ENCODE measurements at places on chromosomes 2 and 18.

GRCh38 chr2:101440127-101440738, 34.7 kb downstream of the RFX8 start:
- no peak for DNase-seq

DNA sequence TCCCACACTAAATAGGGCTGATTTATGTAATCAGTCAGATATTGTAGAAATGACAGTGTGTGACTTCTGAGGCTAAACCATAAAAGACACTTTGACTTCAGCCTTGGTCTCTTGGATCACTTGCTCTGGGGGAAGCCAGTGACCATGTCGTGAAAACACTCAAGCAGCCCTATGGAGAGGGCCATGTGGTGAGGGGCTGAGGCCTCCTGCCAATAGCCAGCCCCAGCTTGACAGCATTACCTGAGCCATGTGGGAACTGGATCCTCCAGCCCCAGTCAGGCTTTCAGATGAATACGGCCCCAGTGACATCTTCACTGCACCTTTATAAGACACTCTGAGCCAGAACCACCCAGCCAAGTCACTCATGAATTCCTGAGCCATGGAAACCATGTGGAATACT, 20.8 kb downstream of the TNS1 start:
- no peak for DNase-seq

DNA sequence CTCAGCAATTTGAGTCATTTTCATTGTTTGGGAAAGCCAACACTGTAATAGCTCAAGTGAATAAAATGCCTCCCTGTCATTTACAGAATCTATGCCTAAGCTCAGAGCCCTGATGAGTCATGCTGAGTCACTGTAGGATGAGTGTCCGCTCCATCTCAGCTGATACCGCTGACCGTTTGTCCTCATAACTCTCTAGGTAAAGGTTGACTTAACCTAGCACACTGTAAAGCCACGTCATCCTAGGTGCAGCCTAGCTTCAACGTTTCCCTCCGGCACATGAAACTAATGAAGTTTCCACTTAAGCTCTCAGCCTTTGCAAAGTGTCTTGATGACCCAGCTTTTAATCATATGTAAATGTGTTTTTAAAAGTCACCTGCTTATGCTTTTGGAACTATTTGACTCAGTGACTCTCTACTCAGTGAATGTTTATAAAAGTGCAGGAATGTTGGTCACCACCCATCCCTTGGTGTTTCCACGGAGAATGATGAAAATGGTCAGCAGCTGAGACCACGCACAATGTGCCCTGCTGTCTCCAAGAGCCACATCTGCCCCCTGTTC, 154.0 kb downstream of the PMAIP1 start:
- DNase-seq: peak; percentile 96

DNA sequence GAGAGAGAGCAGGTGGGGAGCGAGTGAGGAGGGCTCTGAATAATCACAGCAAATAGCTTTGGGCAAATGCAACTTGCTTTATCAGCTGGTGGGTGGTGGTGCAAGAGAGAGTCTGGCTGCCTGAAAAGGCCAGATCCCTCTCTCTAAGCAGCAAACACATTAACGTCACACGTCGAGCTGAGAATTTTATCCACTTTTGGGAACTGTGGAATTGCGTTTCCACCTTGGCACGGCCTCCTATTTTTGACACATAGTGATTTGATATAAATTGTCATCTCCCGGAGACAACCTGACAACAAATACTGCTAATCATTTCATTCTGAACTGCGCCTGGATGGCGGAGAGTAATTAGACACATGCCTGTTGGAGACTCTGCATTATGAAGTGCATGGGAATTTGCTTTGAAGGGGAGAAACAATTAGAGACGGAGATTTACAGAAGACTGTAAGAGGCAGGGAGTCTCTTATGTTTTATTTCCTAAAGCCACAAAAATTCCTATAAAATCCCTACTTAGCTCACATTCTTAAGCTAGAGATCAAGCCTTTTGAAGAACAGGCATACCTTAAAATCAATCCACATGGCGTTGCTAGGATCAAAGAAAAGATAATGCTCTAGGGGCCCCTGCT, 634.1 kb downstream of the TDRD15 start:
- no peak for DNase-seq

DNA sequence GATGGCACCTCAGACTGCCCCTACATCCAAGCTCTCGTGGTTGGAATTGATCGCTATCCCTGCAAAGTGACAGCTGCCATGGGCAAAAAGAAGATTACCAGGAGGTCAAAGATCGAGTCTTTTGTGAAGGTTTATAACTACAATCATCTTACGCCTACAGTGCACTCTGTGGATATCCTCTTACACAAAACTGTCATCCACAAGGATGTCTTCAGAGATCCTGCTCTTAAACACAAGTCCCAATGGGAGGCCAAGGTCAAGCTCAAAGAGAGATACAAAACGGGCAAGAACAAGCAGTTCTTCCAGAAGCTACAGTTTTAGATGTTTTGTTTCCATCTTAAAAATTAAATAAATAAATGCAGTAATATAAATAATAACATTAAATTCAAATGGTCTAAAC, 45.4 kb downstream of the INO80D start:
- no peak for DNase-seq

DNA sequence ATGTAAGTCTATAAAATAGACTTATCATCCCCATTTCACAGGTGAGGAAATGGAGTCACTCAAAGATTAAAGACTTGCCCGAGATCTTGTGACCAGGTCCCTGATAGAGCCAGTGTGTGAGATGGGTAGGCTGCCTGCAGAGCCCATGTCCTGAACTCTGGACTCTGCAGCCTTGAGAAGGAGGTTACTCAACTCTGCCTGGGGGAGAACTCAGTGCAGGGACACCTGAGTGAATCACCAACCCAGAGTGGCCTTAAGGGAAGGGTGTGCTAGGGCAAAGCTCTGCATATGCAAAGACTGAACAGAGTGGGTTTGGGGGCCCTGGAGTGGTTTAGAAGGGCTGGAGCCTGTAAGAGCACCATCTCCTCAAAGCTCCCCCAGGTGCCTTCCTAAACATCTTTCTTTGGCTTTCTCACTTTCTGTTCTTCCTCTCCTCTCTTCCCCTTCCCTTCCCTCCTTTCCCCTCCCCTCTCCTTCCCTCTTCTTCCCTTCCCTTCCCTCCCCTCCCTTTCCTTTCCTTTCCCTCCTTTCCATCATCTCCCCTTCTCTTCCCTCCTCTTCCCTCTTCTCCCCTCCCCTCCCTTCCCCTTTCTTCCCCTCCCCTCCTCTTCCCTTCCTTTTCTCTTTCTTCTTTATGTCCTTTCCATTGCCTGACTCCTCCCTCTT, 67.6 kb downstream of the CELF4 start:
- DNase-seq: no peak

- DNase-seq: no peak
Observed at GRCh38 chr2:173164396-173164795, 88.8 kb downstream of the MAP3K20 start.

GRCh38 chr2:56217106-56217505, 33.3 kb downstream of the CCDC85A start:
- DNase-seq: no peak

GRCh38 chr18:9469685-9470084, 5.6 kb upstream of the RALBP1 start:
- DNase-seq: no peak

GRCh38 chr2:179898873-179899272, 37.5 kb upstream of the ZNF385B start:
- peak; percentile 59 for DNase-seq

DNA sequence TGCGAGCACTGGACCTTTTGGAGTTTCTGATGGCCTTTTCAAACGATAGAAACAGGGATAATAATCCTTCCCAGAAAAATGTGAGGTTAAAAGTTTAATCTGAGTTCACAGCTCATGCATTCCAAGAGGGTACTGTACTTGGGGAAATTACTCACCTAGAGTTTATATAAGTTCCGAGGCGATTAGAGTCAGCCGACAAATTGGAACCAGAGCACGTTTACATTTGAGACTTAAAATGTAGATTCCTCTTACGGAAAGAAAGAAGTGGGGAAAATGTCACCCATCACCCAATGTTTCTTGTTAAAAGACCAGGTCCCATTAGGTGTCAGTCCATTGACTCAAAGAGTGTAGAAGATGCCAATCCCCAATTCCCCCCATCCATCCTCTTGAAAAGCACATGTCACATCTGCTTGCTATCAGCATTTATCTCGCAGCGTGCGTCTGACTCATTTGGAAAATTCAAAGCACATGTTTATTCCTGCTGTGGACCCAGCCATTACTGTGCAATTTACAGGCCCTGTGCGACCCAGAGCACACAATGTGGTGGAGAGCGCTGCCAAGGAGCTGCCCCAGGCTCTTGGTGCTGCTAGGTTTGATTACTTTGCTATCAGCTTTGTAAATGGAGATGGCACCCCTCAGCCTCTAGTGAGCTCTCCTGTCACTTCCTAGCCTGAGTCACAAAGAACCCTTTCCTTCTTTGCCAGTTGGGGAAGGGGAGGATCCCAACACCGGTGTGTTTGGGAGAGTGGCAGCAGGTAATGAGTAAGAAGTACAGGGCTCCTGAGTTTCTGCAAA, 104.8 kb downstream of the COLEC12 start:
- DNase-seq: peak; percentile 87

- no peak for DNase-seq
Observed at GRCh38 chr18:8766559-8767293, 61.4 kb downstream of the MTCL1 start.

DNA sequence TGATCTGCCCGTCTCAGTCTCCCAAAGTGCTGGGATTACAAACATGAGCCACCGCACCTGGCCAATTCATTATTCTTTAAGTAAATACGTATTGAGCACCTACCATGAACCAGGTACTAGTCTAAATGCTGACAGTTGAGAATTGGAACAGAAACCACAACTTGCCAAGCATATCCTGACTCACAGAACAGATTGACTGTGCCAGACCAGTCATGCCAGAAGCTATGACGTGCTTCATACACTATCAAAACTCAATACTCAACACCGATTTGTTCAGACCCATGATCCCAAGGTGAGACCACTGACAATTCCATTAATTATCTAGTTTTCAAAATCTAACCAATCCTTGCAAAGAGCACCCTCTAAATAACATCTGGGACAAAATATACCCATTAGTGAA, 148.6 kb downstream of the B3GNT2 start:
- DNase-seq: no peak

DNA sequence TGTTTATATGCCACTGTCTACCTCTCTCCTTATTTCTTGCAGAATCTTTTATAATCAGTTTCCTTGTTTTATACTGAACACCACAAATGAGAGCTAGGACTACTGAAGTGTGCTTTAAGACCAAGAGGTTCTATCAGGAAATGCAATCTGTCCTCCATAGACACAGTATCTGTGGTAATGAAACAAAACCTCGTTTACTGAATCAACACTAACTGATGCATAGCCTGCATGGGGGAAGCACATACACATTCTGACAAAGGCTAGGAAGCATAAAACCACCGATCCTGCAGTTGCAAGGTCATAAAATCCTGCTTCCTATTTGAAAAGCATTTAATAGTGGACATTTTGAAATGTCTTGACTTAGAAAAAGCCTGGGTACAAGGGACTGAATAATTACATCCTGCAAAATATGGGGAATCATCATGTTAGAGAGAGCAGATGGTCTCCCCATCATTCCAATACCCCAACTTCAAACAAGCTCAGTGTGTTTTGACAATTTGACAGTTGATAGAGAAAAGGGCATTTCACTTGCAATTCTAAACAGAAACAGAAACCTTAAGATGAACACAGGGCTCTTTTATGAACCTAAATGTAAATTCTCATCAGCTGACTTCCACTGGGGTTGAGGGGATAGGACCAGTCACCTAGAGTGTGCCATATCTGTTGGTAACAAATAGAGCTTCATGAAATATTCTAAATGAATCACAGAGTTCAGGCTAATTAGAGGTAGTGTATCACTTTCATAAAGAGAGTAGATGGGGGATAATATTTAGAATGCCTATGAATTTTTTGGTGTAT, 1845.6 kb upstream of the PIK3C3 start:
- DNase-seq: no peak

DNA sequence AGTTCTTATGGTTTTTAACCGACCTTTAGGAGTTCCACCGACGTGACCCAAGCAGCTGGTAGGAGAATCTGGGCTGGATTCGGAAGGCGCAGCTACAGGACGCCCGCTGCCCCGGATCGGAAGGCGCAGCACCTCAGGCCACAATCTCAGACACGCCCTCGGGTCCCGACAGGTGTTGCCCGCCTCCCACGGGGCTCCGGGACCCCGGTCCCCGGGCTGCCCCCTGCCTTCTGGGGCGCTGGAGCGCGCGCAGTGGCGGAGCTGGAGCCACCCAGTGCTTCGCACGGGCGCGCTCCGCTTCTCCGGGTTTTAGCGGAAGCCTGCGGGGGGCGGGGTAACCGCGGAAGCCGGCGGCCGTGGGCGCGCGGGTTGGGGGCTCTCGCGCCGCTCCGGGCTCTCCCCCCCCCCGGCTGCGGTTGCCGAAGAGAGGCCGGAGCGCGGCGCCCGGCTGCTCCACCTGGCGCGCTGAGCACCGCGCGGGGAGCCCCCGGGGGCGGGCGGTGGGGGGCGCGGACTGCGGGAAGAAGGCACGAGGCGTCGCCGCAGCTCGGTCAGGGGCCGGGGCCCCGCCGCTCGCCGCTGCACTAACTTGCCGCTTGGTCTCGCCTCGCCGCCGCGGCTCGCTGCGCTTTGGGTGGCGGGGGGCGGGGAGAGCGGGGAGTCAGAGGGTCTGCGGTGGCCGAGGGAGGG, 718.8 kb downstream of the DPP10 start:
- no peak for DNase-seq

GRCh38 chr2:108910541-108911396, 78.3 kb downstream of the EDAR start:
- DNase-seq: no peak

GRCh38 chr18:76992226-76993084, 140.1 kb downstream of the MBP start:
- DNase-seq: no peak

- no peak for DNase-seq
Observed at GRCh38 chr18:7333025-7333562, 102.2 kb downstream of the LRRC30 start.

GRCh38 chr2:107669335-107669734, 157.4 kb upstream of the RGPD4 start:
- no peak for DNase-seq

- no peak for DNase-seq
Observed at GRCh38 chr2:128166746-128167353, 75.8 kb downstream of the UGGT1 start.

DNA sequence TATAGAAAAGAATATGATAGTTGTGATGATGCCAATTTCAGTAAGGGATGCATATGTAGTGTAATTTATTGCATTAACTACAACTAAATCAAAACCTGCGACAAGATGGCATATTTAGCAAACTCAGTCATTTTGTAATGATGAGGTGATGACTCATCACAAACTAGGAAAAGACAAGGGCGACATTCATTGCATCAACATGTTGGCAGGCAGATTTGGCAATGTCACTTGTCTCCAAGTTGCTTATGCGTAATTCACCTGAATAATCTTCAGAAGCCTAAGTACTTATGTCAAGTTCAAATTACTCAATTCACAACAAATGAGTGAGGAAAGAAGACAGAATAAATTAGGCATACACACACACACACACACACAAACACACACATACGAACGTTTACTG, 273.2 kb upstream of the RGPD4 start:
- no peak for DNase-seq

- no peak for DNase-seq
Observed at GRCh38 chr2:240626531-240627300, 1.4 kb downstream of the GPR35 start.
